ENCODE measurements at places on chromosomes 5 and 9.

- DNase-seq, result no peak
Measured at GRCh38 chr5:130488252-130488651, 584.0 kb downstream of the CHSY3 start.

DNA sequence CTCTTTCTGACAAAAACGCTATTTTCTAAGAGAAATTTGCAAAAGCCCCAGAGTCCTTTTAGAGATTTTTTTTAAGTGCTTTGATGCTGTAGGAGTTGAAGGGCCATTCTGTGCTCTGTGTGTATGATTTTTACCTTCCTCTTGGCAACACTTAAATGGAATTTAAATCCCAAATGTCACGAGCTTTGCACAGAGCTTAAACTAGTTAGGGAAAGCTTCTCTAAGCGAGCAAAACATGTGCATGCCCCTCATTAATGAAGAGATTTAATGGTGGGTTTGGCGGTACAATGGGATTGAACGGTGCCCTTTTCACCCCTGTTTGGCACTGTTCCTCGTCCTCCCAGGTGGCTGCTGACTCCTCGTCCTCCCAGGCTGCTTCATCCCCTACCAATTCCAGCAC, 220.7 kb downstream of the DRD1 start:
- DNase-seq, result no peak

GRCh38 chr5:153700940-153701339, 210.5 kb downstream of the GRIA1 start:
- DNase-seq, result no peak

GRCh38 chr5:81313278-81313677, 11.9 kb downstream of the ZCCHC9 start:
- DNase-seq, result no peak

- DNase-seq, result no peak
Measured at GRCh38 chr9:14616188-14616982, 76.8 kb downstream of the ZDHHC21 start.

Data from stimulated activated CD4-positive, alpha-beta T cell treated with anti-CD3 and anti-CD28 coated beads, Interleukin-15, amount 100 ng/mL, for 48 hours (primary cell).